ENCODE measurements at places on chromosomes 5 and 9.

GRCh38 chr5:163409384-163409783, 28.0 kb upstream of the CCNG1 start:
- DNase-seq, result no peak

GRCh38 chr5:165309446-165309845, 1804.0 kb downstream of the MAT2B start:
- no peak for DNase-seq

DNA sequence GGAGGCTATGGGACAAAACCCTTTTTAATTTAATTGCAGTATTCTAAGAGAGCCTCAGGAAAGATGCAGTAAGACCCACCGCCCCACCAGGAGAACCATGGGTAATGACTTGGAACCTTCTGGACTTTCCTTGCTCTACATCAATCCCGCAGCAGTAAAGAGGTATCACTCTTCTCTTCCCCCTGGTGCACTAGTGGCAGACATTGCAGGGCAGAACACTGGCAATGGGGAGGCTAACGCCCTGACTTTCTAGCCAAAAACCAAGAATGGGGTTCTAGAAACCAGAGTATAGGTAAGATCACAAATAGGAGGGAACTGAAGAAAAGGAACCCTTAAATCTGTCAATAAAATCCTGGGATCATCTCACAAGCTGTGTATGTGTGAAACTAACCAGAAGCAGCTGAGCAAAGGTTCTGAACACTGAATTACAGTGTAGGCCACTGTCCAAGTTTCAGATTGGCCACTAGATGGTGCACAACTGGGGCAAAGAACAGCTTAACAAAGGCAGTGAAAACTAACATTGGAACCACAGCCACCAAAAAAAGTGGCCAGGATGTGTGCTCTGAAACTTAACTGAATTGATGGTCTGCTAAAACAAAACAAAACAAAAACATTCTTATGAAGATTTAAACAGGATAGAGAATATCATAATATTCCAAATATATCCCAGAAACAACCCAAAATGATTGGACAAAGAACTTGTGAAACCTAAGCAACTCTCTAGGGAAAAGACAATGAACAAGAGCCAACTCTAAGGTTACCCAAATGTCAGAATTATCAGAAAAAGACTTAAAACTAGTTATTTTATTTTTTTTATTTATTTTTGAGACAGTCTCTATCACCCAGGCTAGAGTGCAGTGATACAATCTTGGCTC, 6.6 kb upstream of the FAM151B start:
- peak; percentile 38 for DNase-seq

DNA sequence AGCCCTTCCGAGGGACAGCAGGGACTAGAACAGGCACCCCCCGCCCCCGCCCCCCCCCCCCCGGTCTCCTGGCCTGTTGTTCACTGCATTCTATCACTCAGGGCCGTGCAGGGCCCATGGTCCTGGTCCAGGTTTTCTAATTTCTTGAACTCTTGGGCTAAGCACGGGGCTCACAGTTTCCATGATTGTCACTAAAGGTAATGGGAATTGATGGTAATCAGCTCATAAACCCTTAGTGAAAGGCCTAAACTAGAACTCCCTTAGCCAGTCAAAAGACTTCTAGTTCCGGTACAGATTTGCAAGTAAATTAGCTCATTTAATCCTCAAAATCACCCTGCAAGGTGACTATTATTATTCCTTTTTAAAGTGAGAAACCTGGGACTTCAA, 14.7 kb upstream of the PWWP2A start:
- DNase-seq, result no peak

DNA sequence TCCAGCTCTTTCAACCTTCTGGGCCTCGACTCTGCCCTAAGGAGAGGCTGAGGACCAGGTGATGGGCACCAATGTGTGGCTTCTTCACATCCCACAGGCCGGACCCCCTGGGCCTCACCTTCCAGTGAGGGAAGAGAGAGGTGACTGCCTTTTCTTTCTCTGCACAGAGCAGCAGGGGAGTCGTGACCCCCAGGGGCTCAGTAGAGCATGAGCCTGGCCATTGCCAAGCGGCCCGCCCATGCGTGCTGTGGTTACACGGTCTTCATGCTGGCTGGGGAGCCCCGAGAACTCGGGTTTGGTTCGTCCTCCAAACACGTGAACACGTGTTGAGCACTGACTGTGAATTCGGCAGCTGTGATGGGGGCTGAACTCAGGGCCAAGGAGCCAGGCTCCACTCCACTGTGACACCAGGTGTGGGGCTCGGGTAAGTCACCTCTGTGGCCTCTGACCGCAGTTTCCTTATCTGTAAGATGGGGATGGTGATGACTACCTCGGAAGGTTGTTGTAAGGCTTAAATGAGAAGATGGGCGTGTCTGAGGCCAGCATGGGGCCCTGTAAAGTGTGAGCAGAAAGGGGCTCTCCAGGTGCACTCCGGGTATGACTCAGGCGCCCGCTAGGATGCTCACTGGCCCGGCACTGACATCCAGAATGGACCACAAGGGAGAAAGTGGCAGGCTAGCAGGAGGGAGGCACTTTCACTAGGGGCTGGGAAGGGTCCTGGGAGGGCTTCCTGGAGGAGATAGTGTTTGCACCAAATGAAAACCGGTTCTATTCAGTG, 13.4 kb upstream of the GRHPR start:
- no peak for DNase-seq

DNA sequence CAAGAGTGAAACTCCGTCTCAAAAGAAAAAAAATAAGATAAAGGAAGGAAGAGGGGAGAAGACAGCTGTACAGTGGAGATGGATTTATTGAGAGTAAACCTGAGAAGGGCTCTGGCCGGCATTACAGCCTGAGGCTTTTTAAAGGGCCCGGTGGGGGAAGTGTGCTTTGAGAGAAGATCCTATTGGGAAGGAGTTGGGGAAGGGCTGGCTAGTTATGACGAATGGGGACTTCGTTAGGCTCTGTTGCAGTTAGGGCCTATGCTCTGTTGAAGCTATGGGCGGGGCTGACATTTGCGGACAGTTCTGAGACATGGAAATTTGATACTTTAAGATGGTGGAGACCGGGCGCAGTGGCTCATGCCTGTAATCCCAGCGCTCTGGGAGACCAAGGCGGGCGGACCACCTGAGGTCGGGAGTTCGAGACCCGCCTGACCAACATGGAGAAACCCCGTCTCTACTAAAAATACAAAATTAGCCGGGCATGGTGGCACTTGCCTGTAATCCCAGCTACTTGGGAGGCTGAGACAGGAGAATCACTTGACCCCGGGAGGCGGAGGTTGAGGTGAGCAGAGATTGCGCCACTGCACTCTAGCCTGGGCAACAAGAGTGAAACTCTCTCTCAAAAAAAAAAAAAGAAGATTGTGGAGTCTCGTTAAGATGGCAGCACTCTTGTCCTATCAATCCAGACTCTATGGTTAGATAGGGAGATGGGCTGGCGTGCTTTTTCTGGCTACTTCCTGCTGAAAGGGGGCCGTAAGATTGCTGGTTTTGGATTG, 33.2 kb downstream of the C9orf50 start:
- DNase-seq, result peak; percentile 95

- no peak for DNase-seq
Measured at GRCh38 chr9:75937521-75938258, 47.2 kb downstream of the PCSK5 start.

Measured in HCT116 (cell line).